ENCODE measurements at places on chromosomes 6 and 20.

DNA sequence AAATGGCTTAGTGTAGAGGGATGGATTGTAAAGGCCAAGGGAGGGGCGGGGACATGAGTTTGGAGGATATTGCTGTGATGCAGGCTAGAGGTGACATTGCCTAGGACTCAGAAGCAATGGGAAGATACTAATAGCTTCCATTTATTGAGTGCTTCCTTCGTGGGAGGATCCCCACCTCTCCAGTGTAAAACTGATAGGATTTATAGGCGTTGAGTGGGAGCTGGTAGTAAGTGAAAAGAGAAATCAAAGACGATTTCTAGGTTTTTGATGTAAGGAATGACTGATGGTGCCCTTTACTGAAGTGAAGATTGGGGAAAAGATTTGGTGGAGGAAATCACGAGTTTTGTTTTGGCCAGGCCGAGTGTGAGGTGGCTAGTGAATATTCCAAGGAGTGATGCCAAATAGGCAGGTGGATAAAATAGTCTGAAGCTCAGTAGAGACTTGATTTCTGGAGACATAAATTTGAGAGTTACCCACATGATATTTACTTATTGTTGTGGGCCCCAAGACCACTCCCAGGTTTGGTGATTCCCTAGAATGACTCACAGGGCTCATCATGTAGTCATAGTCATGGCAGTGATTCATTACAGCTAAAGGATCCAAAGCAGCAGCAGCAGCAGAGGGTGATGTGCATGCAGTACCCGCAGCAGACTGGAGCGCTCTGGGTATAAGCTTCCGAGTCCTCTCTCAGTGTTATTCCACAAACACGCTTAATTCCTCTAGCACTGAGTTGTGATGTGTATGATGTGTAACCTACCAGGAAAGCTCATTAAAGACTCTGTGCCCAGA lies 10.2 kb downstream of the RPRD1B start:
- no peak for DNase-seq

GRCh38 chr20:63563225-63563935 lies 9.4 kb downstream of the FNDC11 start:
- no peak for DNase-seq

- DNase-seq: no peak
Measured at GRCh38 chr6:87257975-87258374, 64.4 kb upstream of the SMIM8 start.

- DNase-seq: no peak
Measured at GRCh38 chr6:110951008-110951407, 7.5 kb upstream of the GTF3C6 start.

All from stimulated activated CD4-positive, alpha-beta T cell treated with anti-CD3 and anti-CD28 coated beads, Interleukin-2, amount 100 ng/mL, for 48 hours (primary cell).